ENCODE measurements at places on chromosomes 3 and 15.

- DNase-seq, result no peak
Measured at GRCh38 chr3:17801131-17801530, 58.7 kb upstream of the TBC1D5 start.

DNA sequence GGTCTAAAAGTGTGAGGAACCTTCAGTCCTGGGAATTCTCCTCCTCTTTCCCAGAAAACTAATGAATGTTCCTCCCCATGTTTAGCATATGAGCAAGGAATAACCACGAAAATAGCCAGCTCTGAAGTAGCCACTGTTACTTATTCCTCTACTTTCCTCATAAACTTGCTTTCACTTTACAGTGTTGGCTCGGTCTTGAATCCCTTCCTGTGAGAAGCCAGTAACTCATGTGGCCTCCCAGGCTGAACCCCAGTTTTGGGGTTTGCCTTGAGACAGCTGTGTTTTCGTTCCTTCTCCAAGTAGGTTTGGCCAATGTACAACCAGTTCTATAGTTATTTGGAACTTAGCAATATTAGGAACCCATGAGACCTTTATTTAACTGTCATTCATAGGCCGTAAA lies 195.0 kb downstream of the CNTN6 start:
- no peak for DNase-seq

GRCh38 chr3:127165694-127166485 lies 27.0 kb upstream of the PRR23E start:
- DNase-seq, result no peak

- no peak for DNase-seq
Measured at GRCh38 chr3:151558661-151559060, 97.8 kb upstream of the IGSF10 start.

DNA sequence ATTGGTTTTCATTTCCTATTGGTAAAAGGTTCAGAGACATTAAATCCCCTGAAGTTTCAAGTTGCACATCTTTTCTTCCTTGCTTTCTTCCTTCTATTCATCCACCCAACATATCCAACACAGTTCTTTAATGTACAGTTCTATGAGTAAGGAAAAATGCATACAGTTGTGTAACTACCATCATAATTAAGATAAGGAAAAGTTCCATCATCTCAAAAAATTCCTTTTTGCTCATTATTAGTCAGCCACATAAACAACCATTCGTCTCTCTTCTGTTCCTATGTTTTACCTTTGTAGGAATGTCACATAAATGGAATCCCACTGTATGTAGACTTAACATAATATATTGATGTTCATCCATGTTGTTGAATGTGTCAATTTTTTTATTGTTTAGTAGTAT lies 211.1 kb upstream of the ADAMTS9 start:
- DNase-seq, result no peak

DNA sequence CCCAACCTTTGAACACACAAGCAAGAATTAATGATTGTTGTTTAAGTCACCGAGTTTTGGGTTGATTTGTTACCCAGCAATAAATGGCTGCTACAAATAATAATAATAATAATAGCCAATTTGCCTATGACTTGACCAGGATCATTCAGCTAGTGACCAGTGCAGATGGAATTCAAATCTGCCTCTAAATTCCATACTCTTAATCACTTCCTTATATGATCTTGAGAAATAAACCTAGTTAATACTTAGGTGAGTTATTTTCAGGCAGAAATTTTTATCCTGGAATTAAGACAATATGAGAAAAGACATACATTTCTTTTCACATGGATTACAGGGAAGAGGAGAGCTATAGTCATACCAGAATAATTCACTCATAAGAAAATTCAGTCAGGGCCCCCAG lies 116.0 kb upstream of the GALNT15 start:
- DNase-seq, result no peak

DNA sequence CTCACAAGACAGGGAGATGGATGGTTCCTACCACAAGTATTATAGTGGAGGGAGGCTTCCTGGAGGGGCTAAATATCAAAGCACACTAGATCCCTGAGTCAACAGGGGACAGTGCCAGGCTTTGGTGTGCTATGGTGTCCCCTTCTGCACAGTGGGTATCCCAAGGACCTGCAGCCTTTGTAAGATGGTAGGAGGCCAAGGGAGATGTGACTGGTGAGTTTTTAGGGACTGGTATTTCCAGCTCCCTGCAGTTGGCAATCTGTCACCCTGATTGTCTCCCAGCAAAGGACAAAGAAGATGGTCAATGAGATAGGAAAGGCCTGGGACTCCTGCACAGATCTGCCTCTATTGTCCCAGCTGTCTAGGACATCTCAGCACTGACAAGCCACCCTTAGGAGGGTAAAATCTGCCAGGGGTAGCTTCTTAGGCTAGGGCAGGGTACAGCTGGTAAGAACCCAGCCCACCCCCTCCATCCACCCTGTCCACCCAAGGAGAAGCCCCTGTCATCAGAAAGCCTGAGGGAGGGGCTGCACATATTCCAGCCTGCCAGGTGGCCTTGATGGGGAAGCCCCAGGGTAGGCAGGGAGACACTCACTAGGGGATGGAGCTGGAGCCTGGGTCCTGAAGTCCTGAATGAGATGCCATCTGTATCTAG lies 631 bp downstream of the CYP1A1 start:
- no peak for DNase-seq

GRCh38 chr15:62770752-62771151 lies 271.8 kb upstream of the TPM1 start:
- DNase-seq, result no peak

GRCh38 chr3:123099331-123100192 lies 32.7 kb downstream of the PDIA5 start:
- DNase-seq, result no peak

DNA sequence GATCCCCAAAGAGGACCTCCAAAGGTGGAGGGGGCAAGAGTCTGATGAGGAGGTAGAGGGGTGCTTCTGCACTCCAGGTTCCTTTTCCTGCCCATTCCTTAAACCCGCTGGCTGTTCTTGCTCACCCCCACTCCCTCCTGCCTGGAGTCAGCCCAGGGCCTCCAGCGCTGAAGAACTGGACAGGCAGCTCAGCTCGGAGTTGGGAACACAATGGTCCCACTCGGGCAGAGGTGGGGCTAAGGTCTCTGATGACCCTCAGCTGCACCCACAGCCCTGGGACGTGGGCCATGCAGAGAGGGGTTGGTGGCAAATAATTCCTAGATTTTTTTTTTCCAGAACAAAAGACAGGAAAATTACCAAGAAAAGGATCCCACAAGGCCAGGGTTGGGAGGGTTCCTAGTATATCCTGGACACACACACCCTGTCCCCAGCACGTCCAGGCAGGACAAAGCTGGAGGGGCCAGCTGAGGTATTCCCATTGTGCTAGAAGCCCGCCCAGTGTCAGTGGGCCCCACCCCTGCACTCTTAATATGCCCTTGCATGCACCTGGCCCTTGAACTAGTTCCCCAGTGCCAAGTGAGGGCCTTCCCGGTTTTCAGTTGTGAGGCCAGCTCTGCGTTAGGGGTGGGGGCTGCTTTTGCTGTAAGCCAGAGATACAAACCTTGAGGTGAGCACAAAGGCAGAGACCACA lies 22.1 kb upstream of the IP6K2 start:
- DNase-seq, result no peak

- no peak for DNase-seq
Measured at GRCh38 chr3:165751637-165752036, 85.6 kb downstream of the BCHE start.

GRCh38 chr3:48652923-48653715 lies 9.6 kb downstream of the CELSR3 start:
- DNase-seq, result no peak

DNA sequence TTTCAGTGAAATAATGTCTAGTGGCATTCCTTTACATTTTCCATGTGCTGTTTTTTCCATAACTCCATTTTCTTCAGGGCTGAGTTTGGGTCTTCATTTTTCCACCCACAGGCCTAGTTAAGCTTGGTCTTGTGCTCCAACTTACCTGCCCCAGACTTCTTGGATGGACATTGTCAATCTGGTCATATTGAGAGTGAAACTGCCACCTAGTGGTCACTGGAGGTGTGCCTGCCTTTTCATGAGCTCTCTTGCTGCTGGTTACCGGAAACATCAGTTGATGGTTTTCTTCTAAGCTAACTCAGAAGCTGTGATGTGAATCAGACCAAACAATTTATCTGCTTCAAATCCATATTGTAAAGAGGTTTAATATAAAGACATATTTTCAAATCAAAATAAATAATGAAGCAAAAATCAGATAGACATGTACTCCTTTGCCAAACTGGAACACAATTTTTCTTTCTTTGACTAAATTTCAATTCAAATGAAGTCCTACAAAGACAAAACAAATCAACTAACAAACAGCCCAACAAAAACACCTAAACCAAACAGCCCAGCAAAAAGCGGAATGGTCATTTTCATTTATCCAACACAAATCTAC lies 135.1 kb upstream of the RASGRP1 start:
- peak; percentile 49 for DNase-seq

- DNase-seq, result no peak
Measured at GRCh38 chr15:77836121-77836692, 203.5 kb upstream of the LINGO1 start.

- no peak for DNase-seq
Measured at GRCh38 chr3:135055449-135055848, 260.4 kb downstream of the EPHB1 start.

DNA sequence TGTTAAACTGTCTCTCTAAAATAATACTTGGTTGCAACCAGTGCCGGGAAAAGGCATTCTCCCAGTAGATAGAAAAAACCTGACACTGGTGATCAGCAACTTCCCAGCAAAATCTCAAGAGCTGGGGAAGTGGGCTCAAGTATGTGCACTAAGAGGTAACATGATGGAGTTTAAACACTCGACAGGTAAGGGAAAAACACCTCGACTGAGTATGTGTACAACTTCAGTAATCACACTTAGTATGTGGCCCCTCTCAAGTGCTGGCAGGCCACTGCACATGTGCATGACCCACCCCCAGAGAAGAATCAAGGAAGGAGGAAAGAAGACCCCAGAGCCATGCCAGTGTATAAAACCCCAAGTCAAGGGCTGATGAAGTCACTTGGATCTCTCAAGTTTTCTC lies 27.4 kb downstream of the SPESP1 start:
- no peak for DNase-seq

GRCh38 chr3:78178209-78178608 lies 1138.3 kb downstream of the ROBO2 start:
- DNase-seq, result no peak

- DNase-seq, result no peak
Measured at GRCh38 chr3:74041068-74041675, 416.4 kb upstream of the PDZRN3 start.

DNA sequence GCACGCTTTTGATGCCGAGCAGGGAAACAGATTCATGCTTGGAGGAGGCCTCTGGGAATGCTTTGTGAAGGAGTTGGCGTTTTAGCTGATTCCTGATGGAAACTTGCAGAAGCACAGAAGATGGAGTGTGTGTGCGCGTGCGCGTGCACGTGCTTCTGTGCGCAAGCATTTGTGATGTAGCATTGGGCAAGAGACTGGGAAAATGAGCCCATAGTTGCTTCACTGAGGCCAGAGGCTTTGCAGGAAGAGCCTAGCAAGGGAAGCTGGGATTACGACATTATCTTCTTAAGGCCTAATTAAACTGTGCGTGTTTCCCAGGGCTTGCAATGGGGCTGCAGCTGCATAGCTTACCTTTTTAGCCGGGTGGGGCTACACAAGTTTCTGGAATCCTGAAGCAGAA lies 18.1 kb upstream of the AGBL1 start:
- no peak for DNase-seq

Data from T follicular helper cell (primary cell).